ENCODE measurements at places on chromosomes 5 and 9.

GRCh38 chr5:174844971-174845370 is 120.6 kb downstream of the MSX2 start:
- no peak for DNase-seq

DNA sequence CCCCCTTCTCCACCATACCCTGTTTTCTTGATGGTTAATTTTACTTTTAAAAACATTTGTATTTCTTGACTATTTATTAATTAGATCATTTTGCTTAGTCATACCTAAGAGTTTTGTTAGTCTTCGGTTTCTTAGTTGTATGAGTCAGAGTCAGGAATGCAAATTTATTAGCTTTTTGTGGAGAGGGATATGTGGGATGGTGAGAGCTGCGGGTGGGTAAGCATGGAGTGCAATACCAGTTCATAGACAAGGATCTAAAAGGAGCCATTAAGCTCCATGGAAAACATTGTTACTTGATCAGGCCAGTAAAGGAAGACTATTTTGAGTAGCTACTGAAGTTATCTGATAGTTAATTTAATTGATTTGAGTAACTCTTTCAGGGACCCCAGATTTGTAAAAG is 77.5 kb downstream of the ZSWIM6 start:
- peak; percentile 79 for DNase-seq

- DNase-seq = no peak
Measured at GRCh38 chr5:157080286-157080685, 21.4 kb upstream of the HAVCR1 start.

DNA sequence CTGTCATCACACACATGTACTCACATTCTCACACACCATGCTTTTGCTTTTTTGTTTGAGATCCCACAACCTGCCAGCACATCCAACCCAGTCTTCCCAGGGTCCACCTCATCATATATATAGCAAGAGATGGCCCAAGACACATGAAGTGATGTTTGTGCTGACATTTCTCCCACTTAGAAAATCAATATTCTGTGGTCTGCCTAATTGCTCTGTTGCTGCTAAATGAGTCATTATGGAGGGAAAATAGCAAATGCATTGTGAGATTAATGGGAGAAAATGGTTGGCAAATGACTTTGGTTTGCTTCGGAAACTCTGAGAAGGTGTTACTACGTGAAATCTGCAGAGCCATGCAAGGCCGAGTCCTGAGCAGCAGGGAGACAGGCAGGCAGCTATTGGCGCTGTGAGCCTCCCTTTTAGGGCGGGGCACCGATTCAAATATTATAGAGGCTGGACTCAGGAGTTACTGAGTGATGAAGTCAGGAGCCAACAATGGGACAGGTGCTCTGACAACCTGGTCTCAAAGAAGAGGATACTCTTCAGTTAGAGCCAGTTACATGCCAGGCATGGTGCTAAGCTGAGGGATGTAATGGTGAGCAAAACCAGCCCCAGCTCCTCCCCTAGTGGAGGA is 62.8 kb downstream of the DAB2IP start:
- DNase-seq = no peak

- DNase-seq = no peak
Measured at GRCh38 chr5:111585291-111585690, 73.0 kb upstream of the STARD4 start.

GRCh38 chr5:63194126-63194525 is 615.5 kb downstream of the LRRC70 start:
- DNase-seq = no peak

DNA sequence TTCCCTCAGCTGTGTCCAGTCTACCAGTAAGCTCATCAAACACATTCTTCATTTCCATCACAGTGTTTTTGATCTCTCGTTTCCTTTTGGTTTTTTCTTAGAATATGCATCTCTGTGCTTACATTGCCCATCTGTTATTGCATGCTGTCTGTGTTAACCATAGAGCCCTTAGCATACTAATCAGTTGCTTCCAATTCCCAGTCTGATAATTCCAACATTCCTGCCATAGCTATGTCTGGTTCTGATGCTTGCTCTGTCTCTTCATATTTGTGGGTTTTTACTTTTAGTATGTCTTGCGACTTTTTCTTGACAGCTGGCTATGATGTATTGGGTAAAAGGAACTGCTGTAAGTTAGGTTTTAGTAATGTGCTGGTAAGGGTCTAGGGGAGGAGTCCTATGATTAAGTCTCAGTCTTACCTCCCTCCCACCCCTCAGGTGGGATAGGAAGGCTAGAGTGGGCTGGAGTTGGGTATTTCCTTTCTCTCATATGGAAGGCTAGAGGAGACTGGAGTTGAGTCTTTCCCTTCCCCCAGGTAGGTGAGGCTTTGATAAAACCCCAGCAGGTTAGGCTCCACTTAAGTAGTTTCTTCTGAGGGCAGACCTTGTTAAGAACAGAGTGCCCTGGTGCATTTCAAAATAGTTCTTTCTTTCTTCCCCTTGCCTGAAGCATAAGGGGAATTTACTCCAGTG is 99.1 kb upstream of the RASGRF2 start:
- no peak for DNase-seq

- DNase-seq = no peak
Measured at GRCh38 chr9:14529629-14530028, 163.6 kb downstream of the ZDHHC21 start.

GRCh38 chr9:8106362-8106761 is 306.8 kb upstream of the DMAC1 start:
- DNase-seq = no peak

GRCh38 chr5:133285583-133286021 is 233.8 kb downstream of the HSPA4 start:
- DNase-seq = no peak

GRCh38 chr5:124843596-124843899 is 97.1 kb upstream of the ZNF608 start:
- no peak for DNase-seq

DNA sequence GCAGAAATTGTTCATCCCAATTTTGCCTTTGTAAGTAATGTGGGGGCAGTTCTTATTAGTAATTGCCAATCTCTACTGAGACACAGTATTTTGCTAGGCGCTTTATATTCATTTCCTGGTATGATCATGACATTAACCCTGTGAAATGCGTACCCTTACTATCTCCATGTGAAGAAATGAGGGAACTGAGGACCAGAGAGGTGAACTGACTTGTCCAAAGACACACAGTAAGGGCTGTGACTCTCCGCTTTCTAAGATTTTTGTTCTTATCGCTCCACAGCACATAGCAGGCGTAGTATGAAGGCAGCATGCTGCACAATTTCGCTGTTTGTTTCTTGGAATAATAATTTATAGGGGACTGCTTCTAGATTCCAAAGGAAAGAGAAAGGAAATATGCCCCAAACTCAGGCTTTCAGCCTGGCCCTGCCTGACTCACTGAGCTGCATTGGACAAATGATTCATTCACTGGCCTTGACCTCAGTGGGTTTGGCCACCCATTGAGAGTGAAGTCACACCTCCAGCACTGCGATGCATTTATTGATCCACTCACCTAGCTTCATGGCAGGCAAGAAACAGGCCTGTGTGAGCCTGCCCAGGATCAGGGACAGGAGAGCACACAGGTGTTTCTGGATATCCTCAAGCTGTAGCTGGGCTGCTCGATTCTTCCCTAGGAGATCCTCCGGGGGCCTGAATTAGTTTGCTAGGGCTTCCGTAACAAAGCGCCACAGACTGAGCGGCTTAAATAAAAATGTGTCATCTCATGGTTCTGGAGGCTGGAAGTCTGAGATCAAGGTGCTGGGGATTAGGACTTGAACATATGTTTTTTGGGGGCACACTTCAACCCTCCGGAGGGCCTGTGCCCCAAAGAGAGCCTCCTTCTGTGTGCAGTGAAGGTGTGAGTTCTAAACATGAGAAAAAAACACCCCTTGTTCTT is 7.2 kb upstream of the DUSP1 start:
- peak; percentile 90 for DNase-seq

GRCh38 chr5:169870211-169870610 is 110.1 kb downstream of the INSYN2B start:
- no peak for DNase-seq

Measured in HCT116 (cell line).